ENCODE measurements at places on chromosomes 3 and 15.

DNA sequence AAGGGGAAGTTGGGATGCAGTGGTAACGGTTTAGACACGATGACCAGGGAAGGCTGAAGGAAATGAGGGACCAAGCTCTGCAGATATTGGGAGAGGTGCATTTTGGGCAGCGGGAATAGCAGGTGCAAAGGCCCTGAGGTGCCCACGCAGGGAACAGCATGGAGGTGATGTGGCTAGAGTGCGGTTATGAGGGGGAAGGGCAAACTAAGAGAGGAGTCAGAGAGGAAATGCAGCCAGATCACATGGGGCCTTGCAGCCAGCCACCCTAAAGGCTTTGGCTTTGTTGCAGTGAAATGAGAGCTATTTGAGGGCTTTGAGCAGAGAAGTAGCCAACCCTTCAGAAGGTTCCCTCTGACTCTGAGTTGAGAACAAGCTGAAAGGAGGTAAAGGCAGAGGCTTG, 2.6 kb downstream of the SPATA12 start:
- no peak for DNase-seq

- no peak for DNase-seq
Measured at GRCh38 chr15:87986776-87987175, 269.8 kb downstream of the NTRK3 start.

DNA sequence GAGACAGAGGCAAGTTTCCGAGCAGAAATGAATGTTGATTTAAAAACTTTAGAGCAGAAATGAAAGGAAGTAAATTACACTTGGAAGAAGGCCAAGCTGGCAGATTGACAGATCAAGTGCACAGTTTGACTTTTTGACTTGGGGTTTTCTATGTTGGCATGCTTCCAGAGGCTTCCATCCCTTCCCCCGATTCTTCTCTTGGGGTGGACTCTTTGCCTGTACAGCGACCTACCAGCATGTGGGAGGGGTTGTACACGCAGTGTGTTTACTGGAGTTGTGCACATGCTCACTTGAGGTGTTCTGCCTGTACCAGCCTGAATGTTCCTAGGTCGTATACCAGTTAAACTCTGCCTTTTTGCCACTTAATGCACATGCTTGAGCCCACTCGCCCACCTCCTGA, 701.5 kb upstream of the GBE1 start:
- DNase-seq, result no peak

DNA sequence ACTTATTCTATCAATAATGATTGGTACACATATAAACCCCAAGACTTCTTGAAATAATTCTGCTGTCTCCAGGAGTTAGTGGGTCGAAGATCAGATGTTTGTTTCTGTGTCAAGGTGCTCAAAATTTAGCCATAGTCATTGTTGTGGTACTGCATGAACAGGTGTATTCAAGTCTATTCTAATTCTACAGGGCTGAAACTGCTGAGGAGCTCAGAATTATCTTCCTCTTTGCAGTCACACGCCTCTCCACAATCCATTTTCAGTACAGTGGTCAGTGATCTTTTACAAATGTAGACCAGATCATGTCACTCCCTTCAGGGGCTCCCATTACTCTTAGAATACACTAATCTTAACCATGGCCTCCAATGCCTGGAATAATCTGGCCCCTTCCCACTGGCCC, 527.5 kb downstream of the NTRK3 start:
- DNase-seq, result no peak

- DNase-seq, result no peak
Measured at GRCh38 chr15:91752081-91752785, 101.3 kb upstream of the SLCO3A1 start.

- no peak for DNase-seq
Measured at GRCh38 chr15:85702321-85703101, 92.2 kb downstream of the KLHL25 start.

DNA sequence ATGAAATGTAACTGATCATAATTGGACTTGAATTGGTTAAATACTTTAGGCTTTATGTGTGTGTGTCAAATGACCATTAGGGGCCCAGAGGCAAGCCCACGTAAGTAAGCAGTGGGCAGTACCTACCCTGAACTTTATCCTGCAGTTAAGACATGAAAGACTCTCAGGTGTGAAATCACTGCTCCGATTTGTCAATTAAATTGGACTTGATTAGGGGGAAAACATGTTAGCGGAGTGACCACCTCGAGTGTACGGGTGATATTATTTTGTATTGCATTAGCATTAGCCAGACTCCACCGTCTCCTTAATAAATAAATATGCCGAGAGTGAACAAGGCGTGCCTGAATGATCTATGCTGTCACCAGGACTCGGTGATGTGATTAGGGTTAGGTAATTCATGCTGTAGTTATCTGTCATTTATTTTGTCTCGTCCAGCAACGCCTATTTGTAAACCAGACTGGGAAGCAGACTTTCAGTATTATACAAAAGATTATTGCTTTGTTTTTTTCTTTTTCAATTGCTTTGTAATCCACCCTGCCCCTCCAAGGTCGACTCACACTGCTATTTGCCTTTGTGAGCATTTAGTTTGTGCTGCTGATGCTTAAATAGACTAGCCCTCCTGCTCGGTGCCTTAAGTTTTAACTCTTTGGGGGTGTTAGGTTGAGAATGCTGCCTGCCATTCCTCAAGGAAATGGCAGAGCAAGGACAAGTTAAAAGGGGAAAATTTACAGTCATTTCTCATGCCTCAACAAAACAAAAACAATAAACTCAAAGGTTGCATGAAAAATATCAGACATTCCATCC, 1.8 kb downstream of the RBMS3 start:
- no peak for DNase-seq
